ENCODE measurements at places on chromosomes 1 and 21. TPM values are rescaled to one million over a fixed set of nuclear protein-coding genes. Genes with fewer than 3 reads are reported as not detected.

Gene TFF1
- 4.6 TPM for total RNA-seq

Gene CHTOP
- 69.4 TPM for total RNA-seq

Gene LYPD8
- not detected for total RNA-seq

Gene SPRR1B
- total RNA-seq, result 1.9 TPM

Gene TGFB2
- 2.5 TPM for total RNA-seq

Gene CALML6
- 0.91 TPM for total RNA-seq

Gene SPEN
- total RNA-seq, result 17.1 TPM

Gene SERTAD4
- total RNA-seq, result 0.23 TPM

Gene FAM78B
- not detected for total RNA-seq

Gene ZNF436
- total RNA-seq, result 2.9 TPM

Gene CHIA
- not detected for total RNA-seq

Gene SPRR4
- total RNA-seq, result not detected

Gene NECTIN4
- 10.4 TPM for total RNA-seq

Gene NUP133
- total RNA-seq, result 33.5 TPM

Gene HSPA13
- 4.6 TPM for total RNA-seq

Gene OR10Z1
- total RNA-seq, result not detected

Gene AMY2A
- total RNA-seq, result not detected

Gene C1orf116
- 47.1 TPM for total RNA-seq

Gene SPATA21
- not detected for total RNA-seq

Gene PAPPA2
- not detected for total RNA-seq

Gene GPR25
- not detected for total RNA-seq

Gene KMO
- total RNA-seq, result not detected

Gene FAM229A
- total RNA-seq, result 12.4 TPM

Gene SELL
- total RNA-seq, result 2.0 TPM

Gene PRPF38B
- 30.0 TPM for total RNA-seq

Gene PLA2G2A
- 0.31 TPM for total RNA-seq

Gene CRP
- not detected for total RNA-seq

Gene LRRC7
- total RNA-seq, result not detected

Gene F3
- 5.5 TPM for total RNA-seq

Gene CLCA4
- 0.36 TPM for total RNA-seq

Gene POFUT2
- total RNA-seq, result 19.3 TPM

Gene TMEM52
- 12.0 TPM for total RNA-seq

Gene SLAMF7
- total RNA-seq, result not detected

Gene ICOSLG
- total RNA-seq, result 2.2 TPM

Measured in HT-29 (cell line).